Stimulated activated CD8-positive, alpha-beta memory T cell treated with anti-CD3 and anti-CD28 coated beads, Interleukin-4, amount 100 ng/mL, for 24 hours (primary cell): ENCODE measurements at places on chromosomes 3 and 15.

- DNase-seq = peak; percentile 38
These were observed 97.7 kb upstream of the ATP2B2 start for GRCh38 chr3:10602769-10603768.

DNA sequence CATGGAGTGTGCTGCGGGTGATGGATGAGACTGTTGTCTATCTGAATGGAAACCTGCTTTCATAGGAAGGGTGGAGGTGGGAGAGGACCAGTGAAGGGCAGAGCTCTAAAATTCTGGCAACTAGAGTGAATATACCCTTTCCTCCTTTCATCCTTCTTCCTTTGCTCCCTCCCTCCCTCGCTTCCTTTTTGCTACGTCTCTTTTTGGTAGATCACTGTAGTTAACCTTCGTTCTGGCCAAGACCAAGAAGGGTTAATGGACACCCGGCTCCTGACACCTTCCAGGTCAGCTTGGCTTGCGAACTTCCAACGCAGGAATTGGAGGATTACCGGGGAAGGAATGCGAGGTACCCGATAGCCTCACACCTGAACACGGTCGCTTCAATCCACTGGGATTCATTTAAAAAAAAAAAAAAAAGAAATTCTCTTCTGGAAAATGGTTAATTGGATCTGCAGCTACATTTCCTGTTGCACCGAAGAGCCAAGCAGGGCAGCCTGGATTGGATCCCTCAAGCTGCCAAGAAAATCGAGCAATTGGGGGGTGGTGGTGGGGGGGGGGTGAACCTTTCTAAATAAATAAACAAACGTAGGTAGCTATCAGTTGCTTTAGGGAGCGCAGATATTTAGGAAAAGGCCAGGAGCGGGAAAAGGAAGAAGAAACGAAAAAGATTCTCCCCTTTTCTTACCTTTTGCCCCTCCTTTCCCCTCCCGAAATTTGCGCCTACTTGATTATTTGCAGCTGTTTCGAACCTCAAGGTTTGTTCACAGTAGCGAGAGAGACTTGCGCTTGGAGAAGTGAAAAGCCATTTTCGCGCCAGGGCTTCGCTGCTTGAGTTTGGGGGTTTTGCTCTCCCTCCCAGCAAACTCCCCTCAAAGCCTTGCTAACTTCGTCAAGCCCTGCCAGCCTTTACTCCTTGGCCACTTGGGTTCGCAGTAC, 9.5 kb upstream of the NR2F2 start:
- no peak for DNase-seq

GRCh38 chr3:174441588-174442301, 417.4 kb upstream of the NAALADL2 start:
- DNase-seq = no peak

DNA sequence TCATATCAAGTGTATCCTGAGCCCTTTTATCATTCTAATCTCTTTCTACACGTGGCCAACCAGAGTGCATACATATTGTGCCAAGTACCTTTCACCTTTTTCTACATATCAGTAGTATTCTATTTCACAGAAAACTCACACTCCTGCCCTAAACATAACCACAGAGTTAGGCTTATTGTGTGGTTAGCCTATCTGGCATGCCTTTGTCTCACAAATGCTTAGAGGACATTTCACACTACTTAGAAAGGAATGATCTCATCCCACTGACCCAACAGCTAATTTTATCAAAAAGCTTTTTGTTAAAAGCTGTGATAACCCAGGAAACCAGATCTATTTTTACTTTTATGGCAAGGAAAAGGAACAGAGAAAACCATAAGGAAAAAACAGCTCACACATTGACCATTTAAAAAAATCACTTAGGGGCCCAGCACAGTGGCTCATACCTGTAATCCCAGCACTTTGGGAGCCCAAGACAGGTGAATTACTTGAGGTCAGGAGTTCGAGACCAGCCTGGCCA, 17.8 kb upstream of the MAP4 start:
- DNase-seq = no peak

DNA sequence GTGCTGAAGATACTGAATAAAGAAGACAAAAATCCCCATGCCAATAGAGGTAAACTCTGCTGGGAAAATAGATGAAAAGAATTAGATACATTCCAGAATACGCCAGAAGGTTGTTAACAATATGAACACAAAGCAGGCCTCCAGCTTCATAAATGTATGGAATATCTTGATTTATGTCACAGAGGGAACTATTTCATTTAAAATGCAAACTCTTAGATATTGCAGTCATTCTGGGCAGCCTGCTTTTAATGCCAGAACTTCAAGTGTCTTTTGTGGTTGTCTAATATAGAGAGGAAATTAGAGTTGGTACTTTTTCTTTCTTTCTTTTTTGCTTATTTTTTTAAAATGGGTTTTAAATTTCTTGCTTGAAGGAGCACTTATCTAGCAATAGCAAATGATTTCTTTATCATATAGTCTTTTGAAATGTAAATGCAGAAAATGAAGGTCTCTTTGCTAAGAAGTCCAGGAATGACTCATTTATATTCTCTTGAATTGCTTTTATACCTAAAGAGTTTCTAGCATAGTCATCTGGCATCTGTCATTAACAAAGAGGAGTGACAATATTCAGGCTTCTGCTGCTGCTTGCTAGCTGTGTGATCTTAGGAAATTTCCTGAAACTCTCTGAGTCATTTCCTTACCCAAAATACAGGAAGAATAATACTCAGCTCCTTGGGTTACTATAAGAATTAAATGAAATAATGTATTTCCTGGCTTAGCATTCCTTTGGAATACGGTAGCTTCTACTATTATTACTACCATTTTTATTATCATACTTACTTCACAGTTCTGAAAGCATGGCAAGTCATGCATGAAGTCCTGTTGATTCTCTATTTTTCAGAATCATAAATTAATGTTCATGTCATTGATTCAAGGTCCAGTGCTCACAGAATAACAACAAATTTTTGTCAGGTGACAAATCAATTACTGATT, 527.6 kb downstream of the DIPK2A start:
- DNase-seq = no peak

GRCh38 chr3:149442851-149443544, 31.5 kb upstream of the TM4SF4 start:
- no peak for DNase-seq

DNA sequence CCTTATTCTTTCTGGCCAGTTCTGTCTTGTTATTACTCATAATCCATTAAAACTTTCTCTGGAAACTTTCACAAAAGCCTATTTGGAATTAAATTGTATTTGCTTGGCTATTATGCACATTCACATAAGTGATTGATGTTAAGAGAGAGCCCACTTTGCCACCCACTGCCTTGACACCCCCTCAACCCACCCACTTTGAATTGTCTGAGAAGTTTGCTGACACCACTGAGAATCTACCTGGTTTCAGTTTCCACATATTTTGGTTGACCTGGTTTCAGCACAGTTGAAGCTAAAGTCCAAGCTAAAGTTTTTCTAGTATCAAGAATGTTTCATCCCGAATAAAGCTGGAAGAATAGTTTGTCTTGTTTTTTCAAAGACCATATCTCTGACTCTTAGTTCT, 70.9 kb downstream of the ARMC8 start:
- DNase-seq = no peak

GRCh38 chr3:116001151-116001621, 377.9 kb downstream of the GAP43 start:
- no peak for DNase-seq

GRCh38 chr15:75195766-75196241, 5.9 kb upstream of the C15orf39 start:
- no peak for DNase-seq

DNA sequence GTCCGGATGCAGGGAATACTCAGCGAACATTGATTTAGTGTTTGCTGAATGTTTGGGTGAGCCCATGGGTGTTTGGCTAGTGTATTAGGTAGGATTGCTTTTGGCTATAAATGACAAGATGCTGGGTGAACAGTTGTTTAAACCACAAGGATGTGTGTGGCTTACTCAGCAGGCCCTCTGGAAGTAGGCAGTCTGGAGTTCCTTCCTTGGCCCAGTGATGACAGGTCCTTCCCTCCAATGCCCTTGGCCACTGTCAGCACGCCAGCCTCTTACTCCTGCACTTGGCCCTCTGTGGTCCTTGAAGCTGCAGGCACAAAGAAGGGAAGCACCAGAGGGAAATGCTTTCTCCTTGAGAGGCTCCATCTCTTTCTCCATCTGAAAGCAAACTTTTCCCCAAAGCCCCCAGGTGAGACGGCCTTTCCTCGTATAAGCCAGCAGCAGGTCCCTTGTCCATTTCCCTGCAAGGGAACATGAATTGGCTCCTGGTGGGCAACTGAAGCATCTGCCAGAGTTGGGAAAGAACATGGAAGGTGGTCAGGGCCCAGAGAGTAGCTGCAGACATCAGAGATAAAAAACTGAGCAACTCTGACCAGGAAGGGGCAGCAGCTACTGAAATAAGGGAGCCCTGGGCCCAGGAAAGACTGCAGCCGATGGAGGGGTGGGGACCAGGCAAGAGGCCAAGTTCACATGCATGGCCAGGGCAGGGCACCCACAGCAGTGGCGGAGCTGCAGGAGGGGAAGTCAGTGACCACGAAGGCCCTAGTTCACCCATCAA, 105.0 kb downstream of the TPRA1 start:
- no peak for DNase-seq

- no peak for DNase-seq
These were observed 40.0 kb upstream of the TOPBP1 start for GRCh38 chr3:133701435-133702358.

DNA sequence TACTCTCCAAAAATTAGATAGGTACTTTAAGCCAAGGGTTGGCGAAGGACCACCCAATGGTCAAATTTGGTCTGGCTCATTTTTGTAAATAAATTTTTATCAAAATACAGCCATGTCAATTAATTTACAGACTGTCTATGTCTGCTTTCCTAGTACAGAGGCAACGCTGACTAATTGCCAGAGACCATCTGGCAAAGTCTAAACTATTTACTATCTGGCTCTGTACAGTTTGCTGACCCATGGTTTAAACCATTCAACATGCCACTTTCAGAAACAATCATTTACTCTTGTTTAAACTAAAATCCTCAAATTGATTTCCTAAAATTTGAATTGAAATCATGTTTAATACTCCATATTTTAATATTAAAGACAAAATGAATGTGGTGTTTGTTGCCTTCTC, 25.9 kb downstream of the CBLB start:
- no peak for DNase-seq

GRCh38 chr3:61667814-61668213, 106.4 kb downstream of the PTPRG start:
- DNase-seq = no peak

DNA sequence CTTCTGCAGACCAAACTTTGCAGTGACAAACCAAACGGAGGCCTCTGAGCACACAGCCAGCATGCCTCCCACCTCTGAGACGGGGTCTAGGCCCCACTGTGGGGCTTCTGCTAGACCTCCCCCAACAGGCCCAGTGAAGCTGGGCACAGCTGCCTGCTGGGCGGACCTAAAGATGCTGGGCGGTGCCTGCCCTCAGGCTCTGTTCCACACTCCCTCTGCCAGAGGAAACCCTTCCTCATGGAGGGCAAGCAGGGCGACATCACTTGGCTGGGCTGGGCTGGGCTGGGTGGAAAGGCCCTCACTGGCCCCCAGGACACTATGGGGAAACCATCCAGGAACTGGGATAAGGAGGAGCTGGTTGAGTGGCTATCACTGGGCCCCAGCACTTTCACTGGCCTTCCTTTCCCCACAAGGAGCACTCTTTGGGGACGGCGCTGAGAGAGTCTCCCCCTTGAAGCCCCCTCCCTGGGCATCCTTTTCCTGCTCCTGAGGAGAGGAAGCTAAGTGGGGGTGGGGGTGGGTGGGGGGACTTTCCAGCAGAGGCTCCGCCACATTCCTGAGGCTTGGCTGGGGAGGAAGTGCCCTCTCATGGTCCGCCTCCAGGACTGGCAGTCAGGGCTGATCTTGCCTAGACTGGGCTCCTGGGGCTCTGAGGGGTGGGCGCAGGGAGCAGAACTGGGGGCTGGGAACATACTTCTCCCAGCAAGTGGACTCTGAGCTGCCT, 98.1 kb upstream of the HACD2 start:
- no peak for DNase-seq

- DNase-seq = no peak
These were observed 4.8 kb upstream of the FSIP1 start for GRCh38 chr15:39787479-39787878.

- DNase-seq = no peak
These were observed 39.4 kb upstream of the CCR2 start for GRCh38 chr3:46314517-46314916.

DNA sequence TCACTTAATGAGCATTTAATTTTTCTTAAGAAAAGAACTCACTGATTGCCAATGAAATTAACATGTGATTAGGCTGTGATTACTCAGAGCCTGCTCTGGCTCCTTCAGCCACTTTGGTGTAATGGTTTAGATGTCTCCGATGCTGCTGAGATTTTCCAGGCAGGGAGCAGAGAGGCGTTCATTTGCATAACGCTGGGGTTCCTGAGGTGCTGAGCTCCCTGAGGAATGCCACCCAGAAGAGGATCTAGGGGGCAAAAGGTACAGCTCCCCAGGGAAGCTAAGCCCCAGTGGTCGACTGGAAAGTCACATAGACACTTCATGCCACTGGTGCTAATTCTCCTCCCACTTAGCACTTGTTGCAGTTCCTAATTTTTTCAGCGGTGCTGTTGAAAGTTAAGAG, 119.5 kb downstream of the USP13 start:
- DNase-seq = no peak

DNA sequence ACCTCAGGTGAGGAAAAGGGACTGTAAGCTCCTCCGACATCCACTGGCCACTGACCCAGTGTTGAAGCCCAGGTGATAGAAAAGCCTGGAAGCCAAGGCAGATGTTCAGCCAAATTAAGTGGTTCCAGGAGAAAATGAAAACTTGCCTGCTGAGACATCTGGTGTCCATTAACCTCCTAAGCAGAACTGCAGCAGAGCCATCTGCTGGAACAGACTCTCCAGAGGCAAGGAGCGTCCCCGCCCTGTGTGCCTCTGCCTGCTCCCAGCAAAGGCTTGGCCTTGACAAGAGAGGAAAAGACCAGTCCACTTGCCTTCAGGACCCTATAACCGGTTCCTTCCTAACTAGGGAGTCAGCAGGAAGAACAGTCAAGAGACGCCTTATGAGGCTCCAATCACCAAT, 48.2 kb downstream of the SRGAP3 start:
- no peak for DNase-seq

GRCh38 chr3:152317184-152317583, 48.5 kb downstream of the MBNL1 start:
- no peak for DNase-seq
